G401 (cell line): ENCODE measurements at places on chromosomes 6 and 20.

DNA sequence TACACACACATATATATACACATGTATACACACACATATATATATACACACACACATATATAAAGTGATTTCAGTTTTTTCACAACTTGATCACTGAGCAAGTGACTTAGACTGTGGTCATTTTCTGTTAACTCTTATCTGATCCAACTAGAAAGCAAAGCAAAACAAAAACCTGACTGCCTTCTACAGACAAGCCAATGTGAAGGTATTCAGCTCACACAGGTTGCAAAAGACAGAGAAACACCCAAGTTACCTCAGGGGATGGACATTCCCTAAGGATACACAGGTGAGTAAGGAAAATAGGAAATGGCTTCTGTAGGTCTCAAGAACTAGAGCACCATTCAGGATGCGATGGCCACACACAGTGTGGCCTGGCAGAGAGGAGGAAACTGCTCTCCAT is 58.4 kb upstream of the IER3 start:
- DNase-seq: no peak

- DNase-seq: no peak
These were observed 44.0 kb upstream of the POU5F1 start for GRCh38 chr6:31214516-31214915.

DNA sequence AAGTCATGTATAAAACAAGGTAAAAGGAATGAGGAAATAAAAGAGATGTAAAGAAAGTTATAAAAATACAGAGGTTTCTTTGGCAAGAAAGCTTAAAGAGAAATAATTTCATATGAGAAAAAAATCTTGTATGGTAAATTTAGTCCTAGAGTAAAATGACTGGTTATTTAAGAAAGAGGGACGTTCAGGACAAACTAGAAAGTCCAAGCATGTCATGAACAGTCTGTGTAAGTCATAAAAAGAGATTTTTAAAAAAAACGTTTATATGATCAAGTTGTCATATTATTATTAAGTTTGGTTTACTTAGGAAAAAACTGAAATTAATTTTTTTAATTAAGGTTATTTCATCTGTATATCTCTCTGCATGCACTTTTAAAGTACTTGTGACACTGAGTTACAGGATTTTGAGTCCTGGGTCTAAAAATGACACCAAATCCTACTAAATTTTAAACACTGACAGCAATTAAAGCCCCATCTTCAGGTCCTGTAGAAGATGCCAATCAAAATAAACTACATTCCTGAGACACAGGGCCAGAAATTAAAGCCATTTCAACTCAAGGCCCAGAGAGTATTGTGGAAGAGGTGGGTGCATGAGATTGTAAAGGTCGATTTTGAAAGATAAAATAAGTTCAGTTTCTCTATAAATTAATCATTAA is 62.4 kb downstream of the AGPAT4 start:
- DNase-seq: no peak

- no peak for DNase-seq
These were observed 84.6 kb downstream of the HMGCLL1 start for GRCh38 chr6:55494411-55494810.

DNA sequence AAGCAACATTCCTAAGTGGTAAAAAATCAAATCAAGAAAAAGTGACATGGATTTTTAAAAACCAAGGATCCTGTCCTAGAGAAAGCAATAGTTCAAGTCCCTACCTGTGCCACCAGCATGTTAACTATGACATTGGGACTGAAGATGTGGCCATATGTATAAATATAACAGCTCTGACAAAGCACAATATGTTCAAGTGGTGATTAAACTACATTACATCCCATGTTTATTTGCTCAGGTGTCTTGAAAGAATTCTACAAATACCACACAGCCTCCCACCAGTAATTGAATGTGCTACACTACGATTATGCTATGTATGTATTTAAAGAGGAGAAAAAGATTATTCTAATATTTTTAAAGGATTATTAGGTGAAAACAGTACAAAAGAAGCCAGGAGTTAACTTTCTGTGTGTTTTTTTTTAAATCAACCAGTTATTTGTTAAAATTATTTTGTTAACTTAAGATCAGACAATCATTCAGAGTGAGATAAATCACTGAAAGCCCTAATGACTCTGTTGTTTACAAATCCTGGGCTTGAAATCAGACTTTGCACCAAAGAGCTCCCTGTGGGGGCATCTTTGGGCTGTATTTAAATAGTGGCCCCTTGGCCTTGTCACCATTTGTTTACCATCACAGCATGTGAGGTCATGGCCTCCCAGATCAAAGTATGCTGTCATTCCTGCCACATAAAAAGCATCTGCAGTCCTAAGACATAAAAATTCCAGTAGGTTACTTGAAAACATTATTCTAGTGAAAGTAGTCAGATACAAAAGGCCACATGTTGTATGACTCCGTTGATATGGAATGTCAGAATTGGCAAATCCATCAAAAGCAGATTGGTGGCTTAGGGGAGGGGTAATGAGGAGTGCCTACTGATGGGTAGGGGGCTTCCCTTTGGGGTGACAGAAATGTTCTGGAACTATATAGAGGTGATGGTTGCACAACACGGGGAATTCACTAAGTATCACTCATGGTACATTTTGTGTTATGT is 17.1 kb downstream of the TTLL2 start:
- no peak for DNase-seq

GRCh38 chr6:36484736-36485135 is 41.9 kb downstream of the KCTD20 start:
- no peak for DNase-seq

DNA sequence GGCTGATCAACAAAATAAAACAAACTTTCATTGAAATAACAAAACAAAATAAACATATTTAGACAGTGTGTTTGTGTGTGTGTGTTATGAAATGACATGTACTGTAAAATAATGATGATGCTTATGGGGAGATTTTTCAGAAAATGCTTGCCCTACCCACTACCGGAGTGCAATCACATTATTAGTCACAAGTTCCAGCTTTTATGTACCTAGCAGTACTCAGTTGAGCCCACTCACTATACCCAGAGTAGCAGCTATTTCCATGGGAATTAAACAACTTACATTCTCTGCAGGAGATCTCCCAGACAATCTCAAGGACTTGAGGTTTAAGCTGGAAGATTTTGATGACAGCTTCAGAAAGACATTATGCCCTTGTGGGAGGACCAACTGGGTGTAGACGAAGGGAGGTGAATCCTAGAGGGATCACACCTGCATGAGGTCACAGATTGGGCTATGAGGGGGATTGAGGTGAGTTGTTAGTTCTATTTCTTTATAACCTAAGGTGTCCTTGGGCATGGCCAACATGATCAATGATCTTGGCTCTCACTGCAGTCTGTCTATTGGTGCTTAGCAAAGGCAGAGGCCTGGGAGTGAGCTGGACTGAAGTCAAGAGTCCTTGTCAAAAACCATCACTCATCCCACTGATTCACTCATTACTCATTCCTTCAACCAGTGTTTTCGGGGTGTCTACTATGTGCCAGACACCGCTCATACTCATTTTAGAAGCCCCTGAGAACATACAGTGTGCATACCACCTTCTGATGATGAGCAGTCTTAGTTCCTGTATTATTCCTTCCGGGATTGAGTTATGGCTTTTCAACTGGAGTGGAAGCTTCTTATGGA is 6.7 kb upstream of the CLIC5 start:
- no peak for DNase-seq

DNA sequence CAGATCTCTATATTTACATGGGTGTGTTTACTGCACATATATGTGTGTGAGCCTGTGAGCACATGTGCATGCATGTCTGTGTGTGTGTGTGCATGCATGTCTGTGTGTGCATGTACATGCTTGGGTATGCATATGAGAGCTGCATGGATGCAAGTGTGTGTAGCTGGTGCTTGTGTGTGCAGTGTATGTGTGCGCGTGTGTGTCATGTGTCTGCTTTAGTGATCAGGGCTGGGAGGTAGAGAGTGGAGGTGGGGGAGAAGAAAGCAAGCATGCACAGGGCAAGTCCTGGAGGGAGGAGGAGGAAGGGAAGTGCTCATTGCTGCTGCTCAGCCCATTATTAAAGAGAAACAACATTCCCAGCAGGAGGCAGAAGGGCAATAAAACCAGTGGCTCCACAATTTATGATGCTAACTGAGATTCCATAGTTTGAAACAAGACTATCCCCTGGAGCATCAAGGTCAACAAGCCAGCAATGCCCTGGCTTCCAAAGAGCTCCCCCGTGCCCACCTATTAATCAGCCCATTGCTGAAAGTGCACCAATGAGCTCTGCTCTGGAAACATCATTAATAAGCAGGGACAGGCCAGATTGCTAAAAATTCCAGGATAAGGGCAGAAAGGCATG is 414.0 kb downstream of the MAFB start:
- DNase-seq: no peak
